ENCODE measurements at places on chromosomes 4 and X.

DNA sequence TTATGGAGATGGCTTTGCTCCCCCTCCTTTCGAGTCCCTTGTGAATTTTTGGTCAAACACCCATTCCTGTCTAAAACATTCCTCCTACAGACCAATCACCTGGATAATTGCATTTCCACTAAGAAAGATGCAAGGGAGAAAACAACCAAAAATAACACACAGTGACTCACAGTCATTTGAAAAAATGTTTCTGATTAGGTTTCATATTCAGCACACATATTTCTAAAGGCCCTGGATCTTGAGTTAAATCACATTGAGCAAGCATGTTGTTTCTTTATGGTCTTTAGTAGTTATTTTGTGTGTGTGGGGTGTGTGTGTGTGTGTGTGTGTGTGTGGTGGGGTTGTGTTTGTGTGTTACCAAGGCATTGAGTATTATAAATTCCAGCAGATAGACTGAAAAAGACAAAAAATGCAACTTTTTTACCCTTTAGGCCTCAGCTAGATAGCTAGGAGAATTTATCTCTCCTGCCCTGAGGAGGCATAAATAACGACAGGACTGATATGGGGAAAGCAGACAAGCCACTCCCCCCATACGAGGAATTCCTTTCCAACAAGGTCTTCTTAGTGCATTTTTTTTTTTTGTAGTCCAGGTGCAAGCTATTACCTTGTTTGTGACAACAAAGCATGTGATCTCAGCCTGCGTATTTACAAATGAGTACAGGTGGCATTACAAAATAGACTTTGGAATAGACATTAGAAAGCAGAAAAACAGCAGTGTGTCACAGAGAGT, 265.4 kb upstream of the ADGRL3 start:
- DNase-seq: no peak

DNA sequence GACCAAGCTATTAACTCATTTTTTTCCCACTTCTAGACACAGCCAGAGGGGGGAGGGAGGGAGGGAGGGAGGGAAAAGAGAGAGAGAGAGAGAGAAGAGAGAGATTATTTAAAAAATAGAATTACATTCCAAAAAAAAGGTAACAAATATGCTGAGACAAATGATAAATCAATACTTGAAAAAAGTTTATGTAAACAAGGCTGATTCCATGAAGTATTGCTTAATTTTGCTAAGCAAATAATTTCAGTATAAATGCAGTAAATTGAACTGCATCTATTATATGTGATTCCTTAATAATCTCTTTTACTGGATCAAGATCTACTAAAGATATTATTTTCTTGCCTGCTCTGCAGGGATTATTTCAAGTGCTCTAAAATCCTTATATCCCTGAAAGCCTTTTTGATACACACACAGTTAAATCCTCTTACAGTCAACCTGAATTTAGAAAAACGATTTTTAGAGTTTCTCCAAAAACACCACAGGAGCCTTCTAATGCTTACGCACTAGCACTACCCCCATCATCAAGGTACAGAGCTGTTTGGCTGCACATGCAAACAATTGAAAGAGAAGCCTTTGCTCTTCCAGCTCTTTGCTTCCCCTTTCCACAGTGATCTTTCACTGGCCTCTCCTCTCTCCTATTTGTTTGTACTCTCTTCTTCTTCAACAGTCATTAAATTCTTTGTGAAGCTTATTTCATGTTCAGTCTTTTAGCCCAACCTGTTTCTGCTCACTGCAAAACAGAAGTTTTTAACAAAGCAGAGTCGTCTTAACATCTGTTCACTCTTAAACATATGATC, 426.3 kb upstream of the FAM241A start:
- no peak for DNase-seq

DNA sequence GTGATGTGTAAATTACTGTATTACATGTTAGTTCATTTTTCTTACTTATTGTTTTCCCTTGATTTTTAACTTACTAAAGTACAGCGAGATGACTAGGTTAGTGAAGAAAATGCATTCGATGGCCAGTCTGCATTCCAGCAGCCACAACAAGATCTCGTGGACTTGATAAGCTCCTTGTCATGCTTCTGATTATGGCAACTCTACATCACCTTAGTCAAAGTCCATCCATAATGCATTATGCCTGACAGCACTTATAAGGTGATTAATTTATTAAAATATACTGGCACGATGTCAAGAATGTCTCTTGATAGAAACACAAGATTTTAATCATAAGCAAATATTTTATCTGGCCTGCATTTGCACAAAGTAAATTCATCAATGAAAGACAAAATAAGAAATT, 109.9 kb upstream of the NAP1L5 start:
- DNase-seq: no peak

DNA sequence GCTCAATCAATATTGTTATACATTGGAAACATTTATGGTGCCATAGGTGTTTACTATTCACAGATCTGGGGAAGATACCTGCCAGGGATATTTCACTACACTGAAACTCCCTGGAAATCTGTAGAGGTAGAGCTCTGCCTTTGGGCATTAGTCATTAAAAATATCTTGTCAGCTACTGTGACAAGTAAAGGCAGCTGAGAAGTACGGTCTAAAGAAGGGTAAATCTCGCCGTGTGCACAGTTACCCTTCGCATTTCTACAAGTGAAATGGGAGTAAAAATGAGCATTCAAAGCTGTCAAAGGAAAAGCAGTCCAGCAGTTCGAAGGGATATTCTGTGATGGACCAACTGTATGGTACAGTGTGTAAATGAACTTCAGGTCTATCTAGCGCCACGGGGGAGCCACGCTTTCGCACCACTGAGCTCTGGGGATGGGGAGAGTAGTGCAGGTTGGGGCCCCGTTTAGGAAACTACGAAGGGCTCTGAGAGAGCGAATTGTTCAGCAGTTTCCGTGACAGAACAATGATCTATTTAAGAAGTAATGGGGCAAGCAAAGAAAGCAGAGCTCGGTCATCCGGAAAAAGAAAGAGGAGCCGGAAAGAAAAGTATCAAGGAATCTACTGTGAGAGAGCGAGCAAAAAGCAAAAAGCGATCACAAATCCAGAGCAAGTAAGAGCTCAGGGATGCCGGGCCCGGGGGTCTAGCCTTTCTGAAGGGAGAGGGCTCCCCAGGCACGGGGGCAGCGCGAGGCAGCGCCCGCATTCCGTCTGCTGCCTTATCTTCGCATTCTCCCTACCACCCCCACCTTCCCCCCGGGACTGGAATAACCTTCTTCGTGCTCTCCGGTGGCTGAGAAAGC, 646 bp downstream of the TIGD4 start:
- peak; percentile 3 for DNase-seq

- DNase-seq: no peak
Observed at GRCh38 chr4:41600243-41600912, 62.4 kb downstream of the LIMCH1 start.

GRCh38 chr4:16713696-16714095, 184.7 kb downstream of the LDB2 start:
- no peak for DNase-seq

- DNase-seq: no peak
Observed at GRCh38 chrX:72532366-72532765, 40.3 kb downstream of the HDAC8 start.

- DNase-seq: no peak
Observed at GRCh38 chr4:102580463-102580842, 79.3 kb downstream of the NFKB1 start.

GRCh38 chrX:72100051-72100755, 31.5 kb downstream of the RTL5 start:
- peak; percentile 3 for DNase-seq

DNA sequence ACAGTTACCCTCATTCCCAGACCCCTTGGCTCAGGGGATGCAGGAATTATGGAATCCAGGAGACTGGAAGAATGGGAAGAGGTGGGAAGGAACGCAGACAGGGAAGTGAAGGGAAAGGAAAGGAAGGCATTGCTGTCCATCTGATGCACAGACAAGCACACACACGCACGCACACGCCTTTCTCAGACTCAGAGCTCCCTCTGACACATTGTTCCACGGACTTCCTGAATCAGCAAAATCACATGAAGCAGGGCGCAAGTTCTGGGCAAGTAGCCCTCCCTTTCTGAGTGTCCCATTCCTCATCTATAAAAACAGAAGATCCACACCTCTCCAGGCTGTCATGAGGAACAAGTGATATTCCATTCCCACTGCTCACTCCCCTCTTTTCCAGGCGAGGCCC, 13.2 kb downstream of the IQSEC2 start:
- no peak for DNase-seq

DNA sequence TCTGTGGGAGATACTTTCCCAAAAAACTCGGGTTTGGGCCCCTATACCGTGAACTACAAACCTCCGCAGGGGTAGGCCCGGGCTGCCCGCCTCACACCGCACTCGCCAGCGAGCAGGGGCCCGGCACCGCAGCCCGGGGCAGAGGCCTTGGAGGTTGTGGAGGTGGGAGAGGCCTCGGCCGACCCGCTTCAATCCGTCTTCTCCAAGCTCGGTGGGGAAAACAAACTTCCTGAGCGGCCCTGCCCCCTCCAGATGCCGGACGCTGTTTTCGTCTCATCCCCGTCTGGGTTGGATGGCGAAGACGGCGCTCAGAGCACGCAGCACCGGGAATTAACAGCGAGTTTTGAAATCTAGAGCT, 442 bp upstream of the MCUB start:
- DNase-seq: no peak

GRCh38 chrX:19094654-19095053, 27.6 kb downstream of the ADGRG2 start:
- DNase-seq: no peak
